ENCODE measurements at places on chromosomes 5 and 9.

GRCh38 chr9:2083479-2083878 is 68.3 kb downstream of the SMARCA2 start:
- no peak for DNase-seq

GRCh38 chr5:59757442-59757841 is 136.1 kb downstream of the PDE4D start:
- DNase-seq: no peak

GRCh38 chr5:108233617-108234155 is 148.2 kb downstream of the FBXL17 start:
- DNase-seq: no peak

DNA sequence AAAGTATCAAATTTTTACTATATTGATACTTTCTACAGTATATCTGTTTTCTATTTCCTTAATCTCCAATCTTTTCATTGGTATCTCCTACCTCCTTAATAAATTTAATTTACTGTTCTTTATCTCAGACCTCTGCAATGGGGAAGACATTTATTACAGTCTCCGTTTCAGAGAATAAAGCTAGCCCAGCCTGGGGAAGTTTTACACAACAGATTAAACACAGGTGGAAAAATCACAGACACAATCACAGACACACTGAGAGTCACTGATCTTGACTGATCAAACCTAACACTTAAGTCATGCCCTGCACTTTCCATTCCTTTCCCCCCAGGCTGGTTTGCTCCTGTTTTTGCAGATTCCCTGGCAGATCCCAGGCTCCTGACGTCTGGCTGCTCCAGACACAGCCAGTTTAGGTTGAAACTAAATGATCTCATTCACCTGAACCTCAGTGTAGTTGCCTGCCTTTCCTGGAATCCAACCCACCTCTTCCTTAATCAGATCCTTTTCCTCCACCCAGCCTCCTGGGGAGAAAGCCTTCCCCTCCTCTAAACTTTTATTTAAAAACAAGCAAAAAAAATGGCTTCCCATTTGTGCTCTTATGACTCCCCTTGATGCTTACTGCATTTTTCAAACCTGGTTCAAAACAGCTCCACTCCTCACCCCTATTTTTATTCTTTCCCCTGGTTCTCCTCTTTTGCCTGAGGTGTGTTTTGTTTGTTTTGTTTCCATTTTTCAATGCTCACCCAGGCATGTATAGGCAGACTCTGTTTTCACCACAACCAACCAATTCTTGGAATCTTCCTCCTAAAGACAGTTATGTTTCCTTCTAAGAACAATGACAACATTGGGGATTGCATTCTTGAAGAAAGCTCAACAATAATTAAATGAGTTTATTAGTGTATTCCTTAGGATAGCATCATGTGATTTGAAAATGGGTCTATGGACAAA is 29.5 kb upstream of the OSMR start:
- no peak for DNase-seq

DNA sequence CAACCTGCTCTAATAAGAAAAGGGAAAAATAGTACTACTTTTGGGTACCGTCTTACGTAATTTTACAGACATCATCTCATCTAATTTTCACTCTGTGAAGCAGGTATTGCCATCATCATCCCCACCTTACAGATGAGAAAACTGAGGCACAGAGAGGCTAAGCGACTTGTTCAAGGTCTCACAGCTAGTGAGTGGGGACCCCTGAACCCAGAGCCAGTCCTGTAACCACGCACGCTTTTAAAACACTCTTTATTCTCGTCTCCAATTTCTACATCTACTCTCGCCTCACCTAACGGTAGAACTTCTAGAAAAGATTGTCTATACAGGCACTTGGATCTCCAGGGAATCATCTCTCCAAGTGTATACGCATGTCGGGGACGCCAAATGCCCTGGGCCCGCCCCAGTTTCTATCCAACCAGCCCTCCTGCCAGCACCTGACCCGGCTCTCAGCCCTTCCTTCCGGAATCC is 1.5 kb upstream of the TRAF1 start:
- DNase-seq: peak; percentile 11

- DNase-seq: peak; percentile 57
Measured at GRCh38 chr5:151130922-151131891, 26.4 kb downstream of the ANXA6 start.

GRCh38 chr5:57817001-57817453 is 334.4 kb upstream of the ACTBL2 start:
- no peak for DNase-seq

- no peak for DNase-seq
Measured at GRCh38 chr5:132394667-132395259, 25.3 kb downstream of the SLC22A5 start.

GRCh38 chr5:143574236-143574635 is 170.8 kb upstream of the NR3C1 start:
- no peak for DNase-seq

- no peak for DNase-seq
Measured at GRCh38 chr9:2448193-2448738, 173.3 kb upstream of the VLDLR start.

DNA sequence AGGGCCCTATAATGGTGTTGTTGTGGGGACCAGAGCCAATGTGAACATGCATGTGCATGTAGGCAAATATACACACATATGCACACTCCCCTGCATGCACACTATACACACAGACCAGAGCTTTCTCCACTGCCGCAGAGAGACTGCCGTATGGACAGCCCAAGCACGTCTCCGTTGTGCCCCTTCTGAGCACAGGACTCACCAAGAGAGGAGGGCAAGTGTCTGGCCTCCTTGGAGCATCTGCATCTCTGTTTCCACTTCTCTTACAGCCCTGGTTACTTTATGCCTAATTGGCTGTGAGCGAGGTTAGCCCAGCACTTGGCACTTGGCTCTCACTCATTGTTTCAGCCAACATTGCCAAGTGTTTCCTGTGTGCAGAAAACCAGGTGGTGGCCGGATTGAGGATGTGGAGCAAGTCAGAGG is 30.4 kb downstream of the CSF2 start:
- no peak for DNase-seq

GRCh38 chr9:20479419-20480155 is 142.7 kb downstream of the MLLT3 start:
- no peak for DNase-seq

- DNase-seq: peak; percentile 57
Measured at GRCh38 chr9:116572095-116572748, 114.9 kb upstream of the TRIM32 start.

DNA sequence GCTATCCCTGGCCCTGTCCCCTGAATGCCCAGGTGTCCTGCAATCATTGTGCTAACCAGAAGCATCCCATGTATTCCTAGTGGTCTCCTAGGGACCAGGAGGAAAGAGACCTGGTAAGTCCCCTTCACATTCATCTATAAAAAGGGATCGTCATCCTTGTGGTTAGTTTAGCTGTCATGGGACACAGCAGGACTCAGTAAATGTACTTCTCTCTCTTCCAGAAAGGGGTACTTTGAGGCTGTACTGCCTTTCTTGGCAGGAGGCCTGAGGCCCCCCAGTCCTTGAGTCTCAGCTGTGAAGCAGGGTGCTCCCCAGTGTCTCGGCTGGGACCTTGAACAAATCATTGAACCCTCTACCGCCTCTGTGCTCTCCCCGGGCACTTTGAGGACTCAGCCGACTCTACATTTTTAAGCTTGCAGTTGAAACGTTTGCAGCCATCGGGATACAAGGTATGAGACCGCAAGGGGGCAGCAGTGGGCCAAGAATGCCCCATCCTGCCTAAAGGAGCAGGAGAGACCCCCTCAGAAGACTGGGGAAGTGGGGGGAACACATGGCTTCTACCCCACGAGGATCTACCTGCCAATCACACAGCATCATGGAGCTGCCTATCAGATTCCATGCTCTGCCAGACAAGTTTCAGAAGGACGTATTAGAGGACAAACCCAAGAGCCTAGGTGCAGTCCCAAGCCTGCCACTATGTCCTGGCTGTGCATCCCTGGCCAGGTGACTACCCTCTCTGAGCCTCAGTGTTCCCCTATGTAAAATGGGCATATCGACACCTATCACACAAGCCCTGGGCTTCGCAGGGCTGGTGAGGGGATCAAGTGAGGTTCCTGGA is 2.4 kb upstream of the PHYKPL start:
- DNase-seq: peak; percentile 37

GRCh38 chr9:111066468-111066867 is 28.2 kb upstream of the LPAR1 start:
- no peak for DNase-seq

DNA sequence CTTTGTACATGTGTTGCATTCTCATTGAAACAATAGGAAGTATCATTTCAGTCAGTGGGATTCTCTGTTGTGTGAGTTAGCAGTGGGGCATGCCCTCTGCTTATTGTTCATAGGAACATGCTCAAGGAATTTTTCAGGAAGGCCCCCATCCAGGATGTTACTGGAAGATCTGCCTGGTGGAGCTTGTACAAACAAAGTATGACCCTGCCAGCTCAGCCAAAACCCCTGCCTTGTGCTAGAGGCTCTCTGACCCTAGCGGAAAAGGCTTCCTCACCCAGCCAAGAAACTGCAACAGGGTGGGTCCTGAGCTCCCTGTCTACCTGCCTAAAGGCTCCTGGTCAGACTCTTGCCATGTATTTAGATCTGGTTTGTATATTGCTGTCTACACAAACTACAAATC is 43.2 kb downstream of the MRRF start:
- DNase-seq: no peak

DNA sequence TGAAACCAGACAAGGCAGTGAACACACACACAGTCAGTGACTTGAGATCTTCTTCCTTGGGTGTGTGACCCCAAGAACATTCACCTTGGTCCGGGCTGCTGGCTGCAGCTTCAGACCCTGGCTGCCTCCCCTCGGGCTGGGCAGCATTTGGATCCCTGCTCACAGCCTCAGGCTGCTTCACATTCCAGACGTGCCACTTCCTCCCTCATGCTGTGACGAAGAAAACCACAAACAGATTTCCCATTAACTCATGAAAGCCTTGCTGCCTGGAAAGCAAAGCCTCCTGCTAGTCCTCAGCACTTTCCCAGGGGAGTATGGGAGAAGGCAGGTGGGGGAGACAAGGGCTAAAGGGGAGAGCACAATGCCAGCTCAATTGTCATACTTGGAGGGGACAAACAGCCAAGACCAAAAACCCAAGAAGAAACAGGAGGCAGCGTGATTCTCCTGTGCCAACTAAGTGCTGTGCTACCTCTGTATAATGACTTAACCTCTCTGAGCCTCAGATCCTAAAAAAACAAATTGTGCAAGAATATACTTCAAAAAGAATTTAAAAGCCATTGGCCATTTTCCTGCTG is 594.6 kb upstream of the BRINP1 start:
- peak; percentile 46 for DNase-seq

GRCh38 chr9:134925011-134925511 is 7.3 kb upstream of the FCN1 start:
- no peak for DNase-seq

GRCh38 chr9:77475641-77476473 is 172.3 kb downstream of the GNA14 start:
- no peak for DNase-seq

GRCh38 chr9:31272456-31273295 is 1111.8 kb upstream of the ACO1 start:
- peak; percentile 64 for DNase-seq

DNA sequence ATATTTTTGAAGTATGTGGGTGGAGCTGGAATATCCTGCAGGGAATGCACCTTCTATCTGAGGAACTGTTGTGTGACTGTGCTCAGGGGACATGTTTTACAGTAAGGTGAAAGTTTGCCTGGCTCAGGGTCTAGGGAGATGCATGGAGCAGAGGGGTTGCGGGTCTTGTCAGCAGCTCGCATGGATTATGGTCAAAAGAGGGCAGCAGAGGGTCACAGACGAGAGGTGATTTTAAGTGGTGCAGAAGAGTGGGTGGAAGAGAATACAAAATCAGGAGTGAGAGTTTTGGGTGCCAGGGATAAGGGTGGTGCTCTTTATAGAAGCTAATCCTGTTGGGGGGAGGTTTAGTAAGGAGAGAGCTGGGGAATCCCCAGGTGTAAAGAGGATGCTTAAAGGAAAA is 53.5 kb upstream of the GRIN3A start:
- no peak for DNase-seq

- DNase-seq: no peak
Measured at GRCh38 chr5:175878544-175879438, 7.4 kb downstream of the CPLX2 start.

- no peak for DNase-seq
Measured at GRCh38 chr5:172853355-172853975, 19.4 kb downstream of the ERGIC1 start.

GRCh38 chr5:16916262-16916878 is 19.7 kb downstream of the MYO10 start:
- DNase-seq: peak; percentile 70
